GM04504 (cell line): ENCODE measurements at places on chromosomes 12 and 14.

DNA sequence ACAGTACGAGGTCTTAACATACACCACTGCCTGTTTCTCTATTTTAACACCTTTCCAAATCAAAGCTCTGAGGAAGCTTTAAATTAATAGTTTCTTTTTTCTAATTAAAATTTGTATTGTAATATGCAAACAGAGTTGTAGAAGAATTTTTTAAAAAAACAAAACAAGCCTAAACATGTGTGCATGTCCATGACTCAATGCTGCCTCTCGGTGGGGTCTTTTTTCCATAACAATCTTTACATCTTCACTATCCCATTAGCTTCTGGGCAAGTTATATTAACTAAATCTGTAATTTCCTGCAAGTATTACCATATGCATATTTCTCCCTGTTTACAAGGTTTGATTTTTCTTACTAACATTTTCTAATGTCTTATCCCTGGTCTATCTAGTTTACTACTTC is 143.9 kb upstream of the NAV3 start:
- DNase-seq, result no peak

- DNase-seq, result no peak
Observed at GRCh38 chr14:98200601-98201000, 1071.4 kb downstream of the BCL11B start.

- DNase-seq, result no peak
Observed at GRCh38 chr14:79660053-79660939, 551.0 kb downstream of the DIO2 start.

DNA sequence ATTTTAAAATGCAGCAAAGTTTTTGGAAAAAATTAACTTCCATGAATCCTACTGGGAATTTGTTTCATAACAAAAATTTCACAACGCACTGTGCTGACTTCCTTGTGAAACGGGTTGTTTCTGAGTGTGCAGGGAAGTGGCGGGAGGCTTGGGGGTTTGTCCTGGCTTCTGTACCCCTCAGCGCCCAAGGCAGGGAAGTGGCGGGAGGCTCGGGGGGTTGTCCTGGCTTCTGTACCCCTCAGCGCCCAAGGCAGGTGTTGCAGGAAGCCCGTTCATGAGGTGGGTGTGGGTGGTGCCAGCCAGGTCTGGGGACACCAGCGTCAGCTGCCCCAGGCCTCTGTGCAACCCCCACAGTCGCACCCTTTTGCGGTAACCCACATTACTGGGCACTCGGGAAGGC is 25.1 kb downstream of the ADGRD1 start:
- no peak for DNase-seq

GRCh38 chr12:51941604-51942003 is 9.9 kb upstream of the ACVR1B start:
- no peak for DNase-seq

GRCh38 chr12:4979737-4980136 is 63.9 kb upstream of the KCNA5 start:
- DNase-seq, result no peak

- no peak for DNase-seq
Observed at GRCh38 chr14:90627478-90627877, 188.8 kb downstream of the TTC7B start.

DNA sequence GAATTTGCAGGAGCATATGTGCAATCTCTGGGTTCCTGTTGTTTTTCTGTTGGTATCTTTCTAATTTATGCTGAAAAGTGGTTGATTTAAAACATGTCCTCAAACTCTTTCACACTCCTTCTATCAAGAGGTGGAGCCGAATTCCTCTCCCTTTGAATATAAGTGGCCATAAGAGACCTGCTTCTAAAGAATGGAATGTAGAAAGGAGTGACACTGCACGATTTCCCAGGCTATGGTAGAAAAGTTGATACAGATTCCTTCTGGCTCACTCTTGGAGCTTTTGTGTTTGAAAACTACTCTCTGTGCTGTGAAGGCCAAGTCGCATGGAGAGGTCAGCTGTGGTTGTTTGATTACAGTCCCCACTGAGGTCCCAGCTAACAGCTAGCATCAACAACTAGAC is 613.2 kb downstream of the ETNK1 start:
- DNase-seq, result no peak

GRCh38 chr14:74568911-74569310 is 43.1 kb downstream of the LTBP2 start:
- DNase-seq, result no peak

GRCh38 chr12:104230304-104231095 is 14.9 kb downstream of the TXNRD1 start:
- no peak for DNase-seq

GRCh38 chr12:52007982-52008510 is 1.3 kb downstream of the TAMALIN start:
- no peak for DNase-seq

DNA sequence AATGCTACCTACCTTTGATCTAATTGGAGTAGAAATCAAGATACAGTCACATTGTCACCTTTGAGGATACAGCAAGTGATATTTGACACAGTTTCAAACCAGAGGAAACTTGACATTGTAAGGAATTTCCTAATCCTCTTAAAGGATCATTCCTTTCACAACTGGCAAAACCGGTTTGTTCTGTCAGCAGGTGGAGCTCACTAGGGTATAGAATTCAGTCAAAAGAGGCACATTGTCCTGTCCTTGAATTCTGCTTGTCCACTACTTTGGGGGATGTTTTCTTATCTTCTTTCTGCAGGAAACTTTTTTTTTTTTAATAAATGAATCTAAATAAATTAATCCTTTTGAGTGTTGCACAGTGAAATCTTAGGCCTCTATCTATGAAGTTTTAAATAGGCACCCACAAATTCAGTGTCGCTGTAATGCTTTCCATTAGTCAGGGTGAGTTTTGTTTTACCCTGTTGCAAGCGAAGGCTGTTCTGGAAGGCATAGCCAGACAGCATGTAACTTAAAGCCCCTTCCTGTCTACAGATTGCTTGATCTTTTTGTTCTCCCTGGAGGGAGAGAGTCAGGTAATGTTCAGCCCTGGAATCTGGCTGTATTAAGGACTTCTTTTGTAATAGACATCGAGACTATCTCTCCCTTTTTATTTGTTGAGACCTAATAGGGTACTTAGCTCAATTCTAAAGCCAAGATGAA is 285.0 kb upstream of the RGS6 start:
- no peak for DNase-seq

GRCh38 chr12:104285740-104286515 is 17.6 kb upstream of the EID3 start:
- no peak for DNase-seq

GRCh38 chr14:96494331-96494730 is 7.9 kb upstream of the PAPOLA start:
- no peak for DNase-seq

- no peak for DNase-seq
Observed at GRCh38 chr14:49310298-49310697, 275.9 kb downstream of the RPS29 start.

DNA sequence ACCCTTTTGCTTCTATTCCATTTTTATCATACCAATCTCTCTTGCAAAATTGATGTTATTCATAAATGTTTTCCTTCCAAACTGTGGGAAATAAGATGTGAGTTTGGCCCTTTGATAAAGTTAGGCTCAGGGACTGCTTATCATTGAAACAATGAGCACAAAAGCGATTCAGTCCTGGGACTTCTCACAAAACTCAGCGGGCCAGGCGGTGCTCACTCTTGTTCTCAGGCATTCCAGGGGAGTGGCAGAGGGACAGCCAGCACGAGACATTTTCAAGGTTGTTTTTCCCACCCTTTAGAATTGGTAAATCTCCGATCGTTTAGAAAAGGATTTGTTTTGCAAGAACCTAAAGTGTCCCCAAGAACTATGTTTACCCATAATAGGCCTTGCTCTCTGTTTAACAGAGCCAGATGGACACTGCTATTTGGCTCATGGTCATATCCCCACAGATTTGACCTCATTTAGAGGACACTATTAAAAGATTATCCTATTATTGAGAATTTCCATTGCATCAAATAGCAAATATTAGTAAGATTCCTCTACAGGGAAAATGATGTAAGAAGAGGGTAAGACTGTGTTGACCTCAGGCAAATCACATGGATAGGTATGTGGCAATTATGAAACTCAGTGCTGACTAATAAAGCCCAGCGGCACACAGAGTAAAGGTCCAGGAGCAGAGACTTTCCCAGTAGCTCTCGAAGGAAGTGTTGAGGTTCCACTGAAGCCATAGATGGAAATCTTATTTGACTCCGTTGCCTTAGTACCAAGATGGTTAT is 102.7 kb upstream of the USP44 start:
- peak; percentile 57 for DNase-seq

- no peak for DNase-seq
Observed at GRCh38 chr12:17142856-17143255, 536.9 kb upstream of the LMO3 start.

- no peak for DNase-seq
Observed at GRCh38 chr12:7444076-7444475, at the start of gene CD163L1. TSS of gene CD163L1 (minus strand) at chr12:7444153. CDS start at chr12:7444127, 26 bp downstream.

DNA sequence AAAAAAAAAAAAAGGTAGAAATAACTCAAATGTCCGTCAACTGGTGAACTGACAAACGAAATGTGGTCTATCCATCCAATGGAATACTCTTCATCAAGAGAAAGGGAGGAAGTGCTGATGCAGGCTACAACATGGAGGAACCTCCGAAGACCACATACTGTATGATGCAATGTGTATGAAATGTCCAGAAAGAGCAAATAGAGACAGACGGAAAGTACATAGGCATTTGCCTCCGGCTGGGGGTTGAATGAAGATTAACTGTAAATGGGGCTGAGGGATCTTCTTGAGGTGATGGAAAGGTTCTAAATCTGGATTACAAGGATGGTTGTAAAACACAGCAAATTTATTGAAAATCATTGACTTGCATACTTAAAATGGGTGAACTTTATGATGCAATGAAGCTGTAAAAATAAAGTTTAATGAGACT is 35.4 kb downstream of the DLK1 start:
- DNase-seq, result no peak

- no peak for DNase-seq
Observed at GRCh38 chr12:28711421-28711820, 437.7 kb upstream of the FAR2 start.

DNA sequence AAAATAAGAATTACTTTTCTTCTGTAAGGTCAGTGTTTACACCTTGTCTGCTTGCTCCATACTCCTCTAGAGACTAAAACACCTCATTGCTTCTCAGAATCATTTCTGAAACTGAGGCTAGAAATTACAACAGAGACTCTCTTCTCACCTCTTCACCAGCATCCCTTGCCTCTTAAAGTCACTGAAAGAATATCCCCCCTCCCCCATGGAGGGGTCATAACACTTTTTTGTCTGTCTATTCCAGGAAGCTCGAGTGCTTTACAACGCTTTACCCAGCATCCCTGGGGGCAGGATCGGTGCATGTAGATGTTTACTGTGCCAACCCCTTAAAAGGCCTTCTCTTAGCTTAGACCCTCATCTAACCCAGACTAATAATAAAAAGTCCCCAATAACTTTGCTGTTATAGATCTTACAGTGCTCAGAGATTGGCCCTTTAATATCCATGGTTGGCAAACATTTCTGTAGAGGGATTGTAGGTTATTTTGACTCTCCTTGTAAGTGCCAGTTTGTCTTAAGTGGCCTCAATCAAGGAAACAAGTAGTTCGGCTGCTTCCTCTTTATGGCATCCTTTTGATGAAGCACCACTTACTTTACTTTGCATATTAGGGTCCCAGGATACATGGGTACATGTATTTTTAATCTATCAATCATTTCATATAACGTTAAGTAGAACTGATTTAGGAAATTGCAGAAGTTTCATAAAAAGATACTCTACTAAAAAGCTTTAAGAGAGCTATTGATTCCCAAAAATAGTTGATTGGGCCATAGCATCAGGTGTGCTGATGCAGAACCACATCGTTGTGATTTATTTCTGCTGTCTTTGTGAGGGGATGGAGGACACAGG is 29.3 kb downstream of the PRKCH start:
- no peak for DNase-seq

- no peak for DNase-seq
Observed at GRCh38 chr14:94989417-94989816, 167.9 kb downstream of the DICER1 start.

DNA sequence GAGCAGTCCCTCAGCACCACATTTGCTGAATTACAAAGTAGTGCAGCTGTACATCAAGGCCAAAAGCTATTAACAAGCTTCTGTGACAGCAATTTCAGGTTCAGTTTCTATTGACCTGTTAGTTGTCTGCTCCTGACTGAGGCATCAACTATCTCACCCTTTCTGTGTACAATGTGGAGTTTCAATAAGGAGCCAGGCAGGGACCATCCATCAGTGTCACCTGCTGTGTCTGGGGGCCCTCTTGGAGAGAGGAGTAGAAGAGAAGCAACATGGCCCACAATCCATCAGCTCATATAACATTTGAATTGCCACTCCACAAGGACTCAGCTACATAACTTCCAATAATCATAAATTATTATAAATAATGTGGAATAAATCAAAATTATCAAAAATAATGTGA is 72.3 kb upstream of the CCDC196 start:
- no peak for DNase-seq

DNA sequence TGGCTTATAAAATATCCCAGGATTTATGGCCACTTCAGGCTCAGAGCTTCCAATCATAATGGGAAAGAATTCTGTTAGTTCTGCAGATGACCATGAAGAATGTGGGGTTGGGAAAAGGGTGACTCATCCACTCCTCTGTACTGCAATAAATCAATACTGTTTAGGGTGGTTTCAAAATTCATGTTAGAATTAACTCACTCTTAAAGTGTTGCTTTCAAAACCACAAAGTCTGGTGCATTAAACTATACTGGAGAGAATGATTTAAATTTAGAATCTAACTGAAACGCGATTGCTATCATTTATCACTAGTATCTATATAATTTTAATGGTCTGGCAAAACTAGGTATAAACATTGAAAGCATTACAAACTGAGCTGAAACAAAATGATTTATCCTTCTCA is 798 bp downstream of the CCDC198 start:
- DNase-seq, result peak; percentile 67

DNA sequence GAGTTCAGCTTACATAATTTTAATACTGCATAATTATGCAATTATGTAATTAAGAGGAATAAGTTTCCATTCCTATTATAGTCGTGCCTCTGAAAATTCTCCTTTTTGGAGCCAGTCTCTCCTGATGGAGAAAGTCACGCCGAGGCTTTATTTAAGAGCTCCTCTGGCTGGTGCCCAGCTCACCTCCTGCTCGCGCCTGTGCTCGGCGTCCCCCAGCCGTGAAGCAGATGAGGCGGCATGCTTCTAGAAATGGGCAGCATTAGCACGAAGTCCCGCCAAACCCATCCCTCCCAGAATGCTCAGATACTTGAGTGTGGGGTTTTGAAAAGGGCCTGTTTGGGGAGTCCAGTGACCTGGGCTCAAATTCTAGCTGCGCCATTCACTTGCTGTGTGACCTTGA is 153.0 kb downstream of the PHETA1 start:
- DNase-seq, result no peak

- DNase-seq, result peak; percentile 72
Observed at GRCh38 chr12:51217968-51218606, at the start of gene POU6F1. TSS of gene POU6F1 (minus strand) at chr12:51218062. CDS start at chr12:51206836, 11,226 bp downstream.

- no peak for DNase-seq
Observed at GRCh38 chr14:97253756-97254155, 456.6 kb downstream of the VRK1 start.

DNA sequence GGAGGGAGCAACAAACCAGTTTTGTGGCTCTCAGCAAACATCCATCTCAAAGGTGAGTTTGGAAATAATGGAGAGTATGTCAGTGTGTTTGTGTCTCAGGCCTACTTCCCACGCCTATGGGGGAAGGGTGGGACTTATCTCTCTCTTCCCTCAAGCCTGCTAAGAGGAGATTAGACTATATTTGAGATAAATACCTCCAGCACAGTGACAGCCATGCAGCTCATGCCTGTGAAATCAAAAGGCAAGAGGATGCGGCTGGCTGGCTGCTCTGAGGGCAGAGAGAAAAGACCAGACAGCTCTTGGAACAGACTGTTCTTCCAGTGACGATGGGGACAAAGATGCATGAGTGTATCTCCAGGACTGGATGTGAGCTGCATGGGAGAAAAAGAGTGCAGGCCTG is 14.7 kb upstream of the POC1B start:
- no peak for DNase-seq

GRCh38 chr12:99054601-99055128 is 409.6 kb downstream of the APAF1 start:
- DNase-seq, result no peak
